NCI-H2107 (cell line): ENCODE measurements at places on chromosomes 1 and 21.

DNA sequence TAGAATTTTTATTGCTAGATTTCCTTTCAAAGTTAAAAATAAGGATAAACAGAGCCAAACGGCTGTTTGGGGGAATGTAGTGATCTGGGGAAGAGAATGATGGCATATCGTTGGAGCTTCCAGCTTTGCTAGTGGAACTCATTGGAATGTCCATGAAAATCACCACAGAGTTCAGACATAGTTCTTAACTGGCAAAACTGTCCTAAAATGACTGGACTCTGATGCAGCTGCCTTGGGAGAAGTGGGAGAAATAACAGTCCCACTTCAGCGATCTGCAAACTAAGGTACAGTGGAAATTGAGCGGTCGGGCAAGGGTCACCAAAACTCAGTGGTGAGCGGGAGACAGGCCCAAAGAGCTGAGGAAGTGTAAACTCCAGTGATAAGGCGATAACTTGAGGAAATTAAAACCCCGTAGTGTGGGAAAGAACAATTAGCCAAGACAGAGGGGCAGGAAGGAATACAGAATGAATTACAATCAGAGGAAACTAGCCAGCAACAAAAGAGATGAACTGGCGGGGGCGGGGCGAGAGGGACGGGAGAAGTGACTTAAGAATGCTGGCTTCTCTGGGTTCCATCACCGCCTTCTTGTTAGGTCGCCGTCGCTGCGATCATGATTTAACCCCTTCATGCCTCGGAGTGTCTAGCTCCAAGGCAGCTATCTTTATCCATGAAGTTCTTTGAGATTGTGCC lies 89.8 kb upstream of the ARHGAP29 start:
- no peak for DNase-seq

DNA sequence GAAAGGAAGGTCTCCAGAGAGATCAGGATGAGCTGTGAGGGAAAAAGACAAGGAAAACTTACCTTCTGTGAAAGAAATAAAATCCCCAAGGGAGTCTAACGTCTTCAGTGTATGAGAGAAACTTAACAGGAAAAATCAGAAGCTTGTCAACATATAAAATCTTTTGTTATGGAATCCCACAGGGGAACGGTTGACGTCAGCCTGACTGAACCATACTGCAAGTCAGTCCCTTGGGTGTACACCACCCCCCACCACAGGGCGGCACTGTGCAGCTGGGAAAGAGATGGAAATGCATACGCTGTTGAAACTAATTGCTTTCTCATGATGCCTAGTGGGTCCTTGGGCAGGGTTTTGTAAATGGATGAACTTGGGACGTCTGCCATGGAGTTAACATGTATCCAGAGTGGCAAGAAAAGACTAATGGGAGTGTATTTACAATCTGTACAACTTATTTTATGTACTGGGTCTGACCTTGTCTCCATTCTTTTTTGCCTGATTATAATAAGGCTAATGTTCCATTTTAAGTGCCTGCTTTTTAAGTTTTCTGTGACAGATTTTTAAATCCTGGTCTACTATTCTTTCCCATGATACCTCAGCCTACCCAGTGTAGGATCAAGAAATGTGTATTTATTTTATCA lies 22.7 kb downstream of the UTP25 start:
- peak; percentile 72 for DNase-seq

DNA sequence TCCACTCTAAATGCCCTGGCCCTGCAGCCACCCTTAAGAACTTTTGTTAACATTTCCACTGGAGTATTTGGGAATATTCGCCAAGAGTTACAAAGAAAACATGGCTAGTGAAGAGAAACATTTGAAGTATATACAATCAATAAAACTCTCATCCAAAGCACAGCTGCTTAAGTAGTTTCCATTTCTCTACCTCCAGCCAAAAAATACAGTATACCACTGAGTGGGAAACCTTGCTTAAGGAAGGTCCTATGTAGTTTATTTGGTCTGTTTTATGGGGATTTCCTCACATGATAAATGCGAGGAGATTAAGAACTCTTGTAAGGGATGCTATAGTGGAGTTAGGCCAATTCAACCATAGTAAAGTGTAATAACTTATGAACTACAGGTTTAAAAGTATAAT lies 382.5 kb downstream of the NEGR1 start:
- DNase-seq, result no peak

DNA sequence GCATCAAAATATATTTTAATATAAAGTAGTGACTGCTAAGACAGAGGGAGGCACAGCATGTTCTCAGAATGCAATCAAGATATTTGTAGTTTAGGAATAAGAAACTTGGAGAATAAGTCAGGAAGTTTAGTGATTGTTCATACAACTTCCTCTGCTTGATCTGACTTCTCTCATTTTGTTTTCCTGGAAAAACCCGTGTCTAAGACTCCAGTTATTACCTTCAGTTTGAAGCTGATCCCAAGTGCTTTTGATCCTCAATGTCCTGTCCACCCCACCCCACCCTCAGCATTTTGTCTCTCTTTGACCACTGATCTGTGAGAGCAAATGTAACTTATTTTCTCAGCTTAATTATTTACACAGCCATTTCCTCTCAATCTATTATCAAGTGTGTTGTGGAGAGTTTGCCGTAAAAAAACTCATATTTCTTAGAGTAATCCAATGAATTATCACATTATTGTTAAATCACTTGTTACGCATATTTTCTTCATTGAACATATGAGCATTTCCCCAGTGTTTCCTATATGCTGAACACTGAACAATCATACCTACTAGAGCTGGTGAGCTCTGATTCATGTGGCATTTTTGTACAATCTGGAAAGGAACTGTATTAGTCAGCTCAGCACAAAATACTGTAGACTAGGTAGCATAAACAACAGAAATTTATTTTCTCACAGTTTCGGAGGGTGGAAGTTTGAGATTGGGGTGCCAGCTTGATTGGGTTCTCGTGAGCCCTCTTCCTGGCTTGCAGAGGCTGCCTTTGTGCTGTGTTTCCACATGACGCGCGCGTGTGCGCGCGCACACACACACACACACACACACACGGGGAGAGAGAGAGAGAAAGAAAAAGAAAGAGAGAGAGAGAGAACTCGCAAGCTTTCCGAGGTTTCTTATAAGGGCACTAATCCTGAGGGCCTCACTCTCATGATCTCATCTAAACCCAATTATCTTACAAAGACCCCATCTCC lies 65.5 kb upstream of the DPYD start:
- DNase-seq, result no peak

GRCh38 chr1:200753650-200754198 lies 15.0 kb downstream of the CAMSAP2 start:
- no peak for DNase-seq

DNA sequence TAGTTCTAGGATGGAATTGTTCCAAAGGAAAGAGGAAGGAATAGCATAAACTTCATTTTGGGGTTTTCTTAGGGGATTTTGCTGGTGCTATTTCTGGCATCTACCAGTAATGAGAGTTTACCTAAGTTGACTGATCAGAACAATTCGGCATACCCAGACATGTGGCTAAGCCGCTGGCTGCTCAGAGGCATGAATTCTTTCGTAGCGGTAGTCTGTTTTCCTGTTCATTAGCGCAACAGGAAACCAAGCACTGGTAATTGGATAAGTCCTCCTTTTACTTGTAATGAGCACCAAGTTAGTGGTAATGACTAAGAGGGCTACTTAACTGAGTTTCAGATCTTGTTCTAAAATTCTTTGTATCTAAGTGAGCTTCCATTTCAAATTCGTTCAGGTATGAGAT lies 38.6 kb downstream of the C21orf91 start:
- no peak for DNase-seq

DNA sequence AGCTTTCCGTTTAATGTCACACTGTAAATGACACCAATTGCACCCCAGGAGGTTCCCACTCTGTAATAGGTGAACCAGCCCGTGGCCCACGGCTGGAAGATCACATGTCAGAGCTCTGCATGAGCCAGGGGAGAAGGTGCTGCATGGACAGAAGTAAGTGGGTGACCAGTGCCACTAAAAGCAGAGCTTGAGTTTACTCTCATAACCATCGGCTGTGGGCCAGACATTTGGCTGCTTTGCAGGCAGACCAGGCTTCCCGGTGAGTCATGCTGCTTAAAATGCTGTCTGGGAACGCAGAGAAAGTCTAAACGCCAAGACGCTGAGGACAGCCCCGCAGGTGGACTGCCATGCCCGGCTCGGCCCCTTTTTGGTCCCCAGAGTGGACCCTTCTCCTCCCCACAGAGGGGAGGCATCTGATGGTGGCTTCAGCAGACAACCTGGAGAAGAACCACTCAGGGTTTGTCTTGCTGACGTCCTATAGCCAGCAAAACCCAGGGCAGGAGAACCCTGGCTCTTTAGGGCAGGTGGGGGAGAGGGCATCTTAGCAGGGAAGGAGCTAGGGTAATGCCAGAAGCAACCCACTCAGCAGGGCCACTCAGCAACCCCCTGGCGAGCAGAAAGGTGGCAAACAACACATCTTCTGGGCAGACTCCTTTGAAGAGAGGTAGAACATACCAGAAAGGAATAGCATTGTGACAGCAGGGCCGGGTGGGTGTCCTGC lies 7.3 kb downstream of the KIAA2013 start:
- peak; percentile 59 for DNase-seq

DNA sequence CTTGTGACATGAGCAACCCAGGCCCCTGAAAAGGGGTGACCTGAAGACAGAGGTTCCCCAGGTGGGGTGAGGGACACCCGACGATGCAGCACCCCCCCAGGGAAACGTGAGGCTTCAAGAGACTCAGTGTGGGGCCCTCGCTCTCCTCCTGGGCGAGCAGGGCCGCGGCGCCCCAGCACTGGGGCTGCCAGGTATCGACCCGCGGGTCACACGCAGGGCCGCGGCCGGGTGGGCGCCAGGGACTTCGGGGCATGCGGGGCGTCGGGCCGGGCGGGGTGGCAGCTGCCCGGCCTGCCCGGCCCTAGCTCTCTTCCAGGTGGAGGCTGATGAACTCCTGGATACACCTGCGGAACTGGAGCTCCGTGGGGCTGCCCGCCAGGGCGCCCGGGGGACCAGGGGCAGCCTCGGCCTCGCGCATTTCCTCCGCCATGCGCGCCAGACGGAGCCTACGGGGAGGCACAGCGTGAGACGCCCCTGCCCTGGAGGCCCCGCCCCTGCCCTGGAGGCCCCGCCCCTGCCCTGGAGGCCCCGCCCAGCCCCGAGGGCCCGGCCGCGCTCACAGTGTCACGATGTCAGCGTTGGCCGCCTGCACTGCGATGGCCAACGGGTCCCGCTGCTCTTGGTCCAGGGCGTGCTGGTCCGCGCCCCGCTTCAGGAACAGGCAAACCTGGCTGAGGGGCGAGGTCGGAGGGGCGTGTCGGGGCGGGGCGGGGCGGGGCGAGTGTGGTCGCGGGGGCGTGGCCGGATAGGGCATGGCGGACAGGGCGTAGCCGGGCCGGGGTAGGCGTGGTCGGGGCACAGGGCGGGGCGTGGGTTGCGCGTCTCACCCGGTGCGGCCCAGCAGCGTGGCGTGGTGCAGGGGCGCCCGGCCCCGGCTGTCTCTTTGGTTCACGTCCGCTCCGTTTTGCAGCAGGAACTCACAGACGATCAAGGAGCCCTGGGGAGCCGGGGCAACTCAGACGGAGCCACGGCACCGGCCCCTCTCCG lies 13.3 kb downstream of the SCNN1D start:
- DNase-seq, result no peak

DNA sequence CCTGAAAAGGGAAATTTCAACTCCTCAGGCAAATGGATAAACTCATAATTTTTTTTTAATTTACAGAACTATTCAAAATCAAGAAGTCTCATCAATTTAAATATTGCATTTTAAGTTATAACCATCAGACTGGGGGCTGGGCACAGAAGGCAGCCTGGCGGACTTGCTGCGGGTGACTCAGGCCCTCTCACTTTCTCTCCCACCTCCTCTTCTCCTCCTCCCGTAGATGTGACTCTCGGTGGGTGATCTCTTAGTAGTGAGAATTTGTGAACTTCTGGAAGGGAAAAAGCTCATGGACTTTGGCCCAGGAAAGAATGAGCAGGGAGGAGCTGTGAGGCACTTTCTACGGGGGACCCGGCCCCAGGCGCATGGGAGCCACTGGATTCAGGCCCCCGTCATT lies 32.9 kb downstream of the CLIC6 start:
- DNase-seq, result no peak

DNA sequence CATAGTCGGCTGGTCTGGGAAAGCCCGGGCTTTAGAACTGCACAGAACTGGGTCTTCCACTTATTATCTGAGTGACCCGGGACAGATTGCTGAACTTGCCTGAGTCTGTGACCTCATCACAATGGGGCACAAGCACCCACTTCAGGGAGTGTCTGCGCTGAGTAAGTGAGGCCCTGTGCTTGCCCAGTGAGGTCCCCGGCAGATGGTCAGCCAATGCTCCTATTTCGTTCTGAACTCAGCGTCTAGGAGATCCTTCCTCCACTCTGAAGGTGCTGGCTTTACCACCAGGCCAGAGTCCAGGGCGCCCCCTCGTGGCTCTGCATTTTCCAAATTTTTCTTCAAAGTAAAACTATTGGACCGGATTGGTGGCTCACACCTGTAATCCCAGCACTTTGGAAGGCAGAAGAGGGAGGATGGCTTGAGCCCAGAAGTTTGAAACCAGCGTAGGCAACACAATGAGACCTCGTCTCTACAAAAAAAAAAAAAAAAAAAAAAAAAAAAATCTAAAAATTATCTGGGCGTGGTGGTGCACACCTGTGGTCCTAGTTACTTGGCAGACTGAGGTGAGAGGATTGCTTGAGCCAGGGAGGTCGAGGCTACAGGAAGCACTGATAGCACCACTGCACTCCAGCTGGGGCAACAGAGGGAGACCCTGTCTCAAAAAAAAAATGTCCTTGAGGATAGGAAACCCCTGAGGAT lies 61.7 kb downstream of the FCRL5 start:
- peak; percentile 35 for DNase-seq

- no peak for DNase-seq
These were observed 171.3 kb upstream of the HP1BP3 start for GRCh38 chr1:20958430-20958829.

DNA sequence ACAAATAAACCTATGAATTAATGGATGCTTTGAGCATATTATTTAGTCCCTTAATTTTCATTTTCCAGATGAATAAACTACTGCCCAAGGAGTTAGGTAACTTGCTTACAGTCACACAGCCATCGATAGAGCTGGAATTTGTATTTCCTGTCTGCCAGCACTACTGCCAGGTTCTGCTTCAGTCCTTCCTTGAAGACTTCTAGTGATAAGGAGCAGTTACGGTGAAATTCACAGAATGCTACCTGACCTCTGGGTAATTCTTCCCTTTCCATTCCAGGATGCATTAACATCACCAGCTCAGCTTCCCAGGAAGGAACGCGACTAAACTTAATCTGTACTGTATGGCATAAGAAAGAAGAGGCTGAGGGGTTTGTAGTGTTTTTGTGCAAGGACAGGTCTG lies 11.2 kb downstream of the CD160 start:
- no peak for DNase-seq

DNA sequence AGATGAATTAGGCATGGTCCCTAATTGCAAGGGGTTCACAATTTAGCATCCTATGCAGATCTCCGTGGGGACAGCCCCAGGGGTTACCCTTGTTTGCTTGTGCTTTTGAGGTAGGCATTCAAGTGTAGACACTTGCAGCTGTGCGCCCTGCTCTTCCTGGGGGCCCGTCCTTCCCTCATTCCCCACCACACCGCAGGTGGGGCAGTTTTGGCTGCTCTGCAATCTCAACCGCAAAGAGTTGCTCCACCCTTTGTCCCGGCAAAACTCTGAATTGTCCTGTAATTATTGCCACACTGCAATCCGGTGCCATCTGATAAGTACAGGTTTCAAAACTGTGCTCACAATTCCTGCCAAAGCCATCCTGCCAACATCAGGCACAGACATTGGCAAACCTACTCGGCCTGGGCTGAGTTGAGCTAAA lies 65.4 kb upstream of the LYST start:
- DNase-seq, result peak; percentile 50

GRCh38 chr1:229563241-229563640 lies 4.7 kb upstream of the ABCB10 start:
- peak; percentile 74 for DNase-seq
